Peyer's patch (tissue), 4 donors: ENCODE measurements at places on chromosomes 3 and 15. TPM values are rescaled to one million over a fixed set of nuclear protein-coding genes. Genes with fewer than 3 reads are reported as not detected.

- DNase-seq = no peak
Observed at GRCh38 chr15:30958219-30958618, 33.2 kb downstream of the MTMR10 start.

GRCh38 chr15:75167588-75168350 lies 33.9 kb upstream of the C15orf39 start:
- no peak for DNase-seq

GRCh38 chr3:177149106-177149505 lies 48.2 kb downstream of the TBL1XR1 start:
- DNase-seq = no peak

- no peak for DNase-seq
Observed at GRCh38 chr3:45337839-45338470, 50.4 kb upstream of the LARS2 start.

The GPR176 gene
- total RNA-seq = 3.3 TPM
